Cardiac fibroblast (primary cell): ENCODE measurements at places on chromosomes 11 and 22.

DNA sequence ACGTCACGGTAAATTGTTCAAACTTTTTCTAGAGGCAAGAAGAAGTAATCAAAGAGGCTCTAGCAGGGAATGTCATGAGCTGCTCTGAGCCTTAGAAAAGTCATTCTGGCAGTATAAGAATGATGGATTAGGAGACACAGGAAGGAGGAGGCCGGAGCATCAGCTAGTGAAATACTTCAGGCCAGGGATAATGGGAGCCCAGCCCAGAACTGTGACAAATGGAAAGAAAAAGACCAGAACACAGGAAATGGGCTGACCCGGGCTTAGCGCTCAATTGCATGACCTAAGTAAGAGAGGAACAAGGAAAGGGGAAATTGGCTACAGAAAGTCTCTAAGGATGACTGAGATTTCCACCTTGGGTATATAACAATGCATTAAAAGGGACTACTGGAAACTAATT is 108.6 kb downstream of the LARGE1 start:
- peak; percentile 62 for DNase-seq

DNA sequence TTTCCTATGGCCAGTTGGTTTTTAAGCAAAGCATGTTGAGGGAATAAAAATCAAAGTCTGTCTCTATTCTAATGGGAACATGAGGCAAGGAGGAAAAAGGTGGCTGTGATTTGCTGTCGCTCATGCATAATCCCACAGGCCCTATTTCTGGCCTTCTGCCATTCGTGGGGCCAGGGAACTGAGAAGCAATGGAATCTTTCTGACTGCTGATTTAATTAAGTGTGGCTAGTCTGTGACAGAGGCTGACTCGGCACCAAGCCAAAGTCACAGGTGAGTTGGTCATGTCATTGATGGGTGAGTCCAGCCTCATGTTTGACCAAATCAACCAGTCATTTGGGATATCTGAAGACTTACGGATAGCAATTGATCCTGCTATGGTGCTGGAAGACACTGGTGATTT is 429.3 kb upstream of the CADM1 start:
- DNase-seq, result no peak

DNA sequence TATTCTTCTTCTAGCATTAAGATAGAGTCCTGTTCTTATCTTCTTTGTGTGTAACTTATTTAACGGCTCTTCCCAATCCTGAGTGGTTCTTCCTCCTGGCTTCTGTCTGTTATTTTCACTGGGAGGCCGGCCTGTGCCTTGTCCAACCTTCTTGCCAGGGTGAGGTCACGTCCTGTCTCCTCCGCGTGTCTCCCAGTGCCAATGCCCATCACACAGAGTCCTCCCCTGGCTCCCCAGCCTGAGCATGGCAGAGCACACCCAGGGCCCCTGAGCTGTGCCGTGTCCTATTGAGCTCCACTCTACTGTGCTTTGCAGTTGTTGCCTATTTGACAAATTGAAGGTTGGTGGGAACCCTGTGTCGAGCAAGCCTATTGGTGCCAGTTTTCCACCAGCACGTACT is 487.3 kb downstream of the BRD1 start:
- DNase-seq, result no peak

GRCh38 chr11:88167853-88168252 is 7.4 kb downstream of the RAB38 start:
- DNase-seq, result no peak

DNA sequence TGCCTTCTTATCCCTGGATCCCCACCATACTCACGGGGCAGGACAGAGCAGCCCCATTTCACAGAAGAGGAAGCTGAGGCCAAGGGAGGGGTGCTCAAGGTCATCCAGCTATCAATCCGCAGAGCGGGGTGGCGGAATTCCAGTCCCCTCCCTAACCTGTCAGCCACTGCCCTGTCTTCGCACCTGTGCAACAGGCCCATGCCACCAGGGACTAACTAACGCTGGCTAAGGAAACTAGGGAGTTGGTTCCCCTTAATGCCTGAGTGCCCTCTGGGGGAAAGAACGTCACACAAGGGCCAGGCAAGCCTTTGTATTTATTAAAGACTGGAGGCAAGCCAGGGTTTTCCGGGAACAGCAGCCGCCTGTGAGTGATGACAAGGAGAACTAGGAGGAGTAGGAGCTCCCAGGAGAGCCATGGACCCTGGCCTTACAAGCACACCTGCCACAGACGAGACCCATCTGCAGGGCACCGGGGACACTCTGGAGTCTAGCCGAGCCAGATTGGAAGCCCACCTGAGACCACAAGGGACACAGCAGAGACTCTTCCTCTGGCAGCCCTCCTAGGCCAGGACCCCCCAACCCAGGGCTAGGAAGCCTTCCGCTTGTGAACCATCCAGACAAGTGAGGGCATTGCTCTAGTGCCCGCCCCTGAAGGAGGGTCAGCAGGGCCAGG is 64.4 kb downstream of the MYH9 start:
- DNase-seq, result peak; percentile 95

DNA sequence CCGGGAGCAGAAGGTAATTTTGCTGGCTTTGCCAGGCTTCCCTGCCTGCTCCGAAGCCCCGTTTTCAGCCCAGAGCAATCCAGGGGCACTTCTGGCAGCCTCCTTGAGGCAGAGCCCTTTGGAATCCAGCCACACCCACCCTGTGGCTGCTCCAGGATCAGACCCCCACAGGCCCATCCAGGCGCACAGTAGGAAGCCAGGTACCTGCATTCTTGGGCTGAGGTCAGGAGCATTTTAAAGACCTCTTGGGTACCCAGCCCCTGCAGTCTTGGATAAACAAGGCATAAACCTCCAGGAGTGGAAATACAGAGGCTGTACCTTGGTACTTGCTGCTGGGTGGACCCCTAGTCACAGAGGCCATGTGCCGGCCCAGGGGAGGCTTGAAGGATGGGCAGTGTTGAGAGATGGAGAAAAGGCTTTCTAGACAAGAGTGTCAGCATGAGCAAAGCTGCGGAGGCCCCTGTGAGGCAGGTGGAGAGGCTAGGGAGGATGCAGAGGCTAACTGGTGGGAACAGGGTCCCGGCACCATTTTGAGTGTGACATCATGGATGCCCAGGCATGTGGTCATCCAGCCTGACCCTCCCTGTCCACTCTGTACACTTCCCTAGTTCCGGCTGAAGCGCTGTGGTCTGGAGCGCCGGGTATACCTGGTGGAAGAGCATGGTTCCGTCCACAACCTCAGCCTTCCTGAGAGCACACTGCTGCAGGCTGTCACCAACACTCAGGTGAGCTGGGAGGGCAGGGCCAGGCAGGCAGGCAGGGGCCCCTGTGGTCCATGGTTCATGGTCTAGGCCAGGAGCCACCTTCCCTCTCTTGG is 3.9 kb downstream of the MUS81 start:
- DNase-seq, result no peak

GRCh38 chr22:26127126-26127525 is 42.1 kb upstream of the SEZ6L start:
- DNase-seq, result no peak

GRCh38 chr11:16831316-16832192 is 93.1 kb downstream of the C11orf58 start:
- DNase-seq, result peak; percentile 25

DNA sequence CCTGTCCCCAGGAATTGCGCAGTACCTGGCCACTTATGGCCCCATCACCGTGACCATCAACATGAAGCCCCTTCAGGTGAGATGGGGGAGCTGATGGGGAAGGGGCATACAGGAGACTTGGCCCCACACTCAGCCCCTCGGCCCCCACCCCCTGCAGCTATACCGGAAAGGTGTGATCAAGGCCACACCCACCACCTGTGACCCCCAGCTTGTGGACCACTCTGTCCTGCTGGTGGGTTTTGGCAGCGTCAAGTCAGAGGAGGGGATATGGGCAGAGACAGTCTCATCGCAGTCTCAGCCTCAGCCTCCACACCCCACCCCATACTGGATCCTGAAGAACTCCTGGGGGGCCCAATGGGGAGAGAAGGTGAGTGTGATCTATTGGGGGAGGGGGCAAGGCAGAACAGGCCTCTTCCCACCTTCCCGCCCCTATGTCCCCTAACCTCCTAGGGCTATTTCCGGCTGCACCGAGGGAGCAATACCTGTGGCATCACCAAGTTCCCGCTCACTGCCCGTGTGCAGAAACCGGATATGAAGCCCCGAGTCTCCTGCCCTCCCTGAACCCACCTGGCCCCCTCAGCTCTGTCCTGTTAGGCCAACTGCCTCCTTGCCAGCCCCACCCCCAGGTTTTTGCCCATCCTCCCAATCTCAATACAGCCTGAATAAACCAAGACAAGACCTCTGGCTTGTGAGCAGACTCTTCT is 3.6 kb downstream of the CTSW start:
- DNase-seq, result no peak

DNA sequence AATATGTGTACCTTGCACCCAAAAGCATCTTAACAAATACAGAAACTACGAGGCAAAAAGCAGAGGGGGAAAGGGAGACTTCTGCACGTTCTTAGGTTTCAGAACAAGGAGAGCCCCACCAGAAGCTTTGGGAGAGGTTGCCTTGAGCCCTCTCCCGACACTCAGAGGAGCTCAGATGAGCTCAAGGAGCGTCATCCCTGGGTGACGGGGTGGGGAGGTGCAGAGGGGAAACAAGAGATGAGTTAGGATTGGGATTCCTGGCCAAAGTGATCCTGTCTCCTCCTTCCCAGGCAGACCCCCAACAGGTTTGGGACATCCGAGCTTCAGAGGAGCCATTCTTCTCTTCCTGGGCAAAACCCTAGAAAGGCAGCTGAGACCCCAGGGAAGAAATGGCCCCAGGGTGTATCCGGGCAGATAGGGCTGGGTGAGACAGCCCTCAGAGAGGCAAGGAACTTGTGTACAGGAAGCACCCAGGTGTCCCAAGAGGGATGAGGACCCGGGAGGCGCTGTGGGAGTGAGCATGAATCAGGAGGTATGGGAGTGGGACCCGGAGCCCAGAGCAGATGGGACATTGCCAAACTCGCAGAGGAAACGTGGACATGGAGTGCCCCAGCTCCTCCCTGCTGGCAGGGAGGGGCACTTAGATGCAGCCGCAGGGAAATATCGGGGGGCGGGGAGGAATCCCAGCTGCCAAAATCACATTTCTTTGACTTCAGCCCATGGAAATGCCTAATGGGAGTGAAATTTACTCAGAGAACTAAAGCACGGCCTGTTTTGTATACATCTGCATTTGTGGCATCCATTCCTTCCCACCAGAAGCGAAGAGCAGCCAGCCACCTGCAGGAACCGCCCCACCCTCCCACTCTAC is 12.4 kb downstream of the C1QTNF6 start:
- DNase-seq, result peak; percentile 34

GRCh38 chr22:24540470-24540869 is 14.5 kb downstream of the GUCD1 start:
- no peak for DNase-seq

- DNase-seq, result peak; percentile 68
These were observed 15.5 kb upstream of the TMPRSS5 start for GRCh38 chr11:113721462-113722066.

- DNase-seq, result no peak
These were observed 4.8 kb upstream of the CYB5R3 start for GRCh38 chr22:42653999-42654398.
